Activated CD4-positive, alpha-beta T cell treated with anti-CD3 and anti-CD28 coated beads for 36 hours (primary cell): ENCODE measurements at places on chromosomes 16 and 17. TPM values are rescaled to one million over a fixed set of nuclear protein-coding genes. Genes with fewer than 3 reads are reported as not detected.
A peak's percentile ranks its signal among the peaks of the same experiment; 100 is the strongest.

DNA sequence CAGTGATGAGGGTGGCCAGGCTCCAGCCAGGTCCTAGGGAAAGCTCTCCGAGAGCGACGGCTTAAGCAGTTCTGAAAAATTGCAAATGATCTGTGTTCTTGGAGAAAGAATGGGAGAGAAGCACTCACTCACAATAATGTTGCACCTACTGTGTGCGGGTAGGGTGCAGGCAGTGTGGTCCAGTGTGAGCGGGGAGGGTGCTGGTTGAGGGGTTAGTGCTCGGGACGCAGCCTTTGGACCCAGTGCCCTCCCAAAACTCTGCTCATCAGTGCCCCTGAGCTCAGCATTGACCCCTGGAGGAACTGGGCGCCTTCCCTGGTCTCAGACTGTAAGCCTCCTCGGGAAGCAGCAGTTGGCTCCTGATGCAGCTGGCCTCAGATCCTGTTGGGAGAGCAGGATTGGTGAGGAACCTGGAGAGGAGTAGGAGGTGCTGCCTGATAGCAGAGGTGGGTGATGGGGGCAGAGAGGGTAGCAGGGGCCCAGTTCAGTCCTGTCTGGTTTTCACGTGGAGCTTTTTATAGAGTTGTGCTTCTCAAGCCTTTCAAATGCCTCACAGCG is 23.6 kb upstream of the ZNF750 start:
- no peak for DNase-seq

- no peak for DNase-seq
Observed at GRCh38 chr16:66254751-66255150, 111.7 kb upstream of the CDH5 start.

- no peak for DNase-seq
Observed at GRCh38 chr17:8095361-8095760, 7.8 kb upstream of the ALOX12B start.

- no peak for DNase-seq
Observed at GRCh38 chr17:58205936-58206335, 13.1 kb downstream of the MKS1 start.

GRCh38 chr17:78268951-78269905 is 37.8 kb downstream of the TMEM235 start:
- no peak for DNase-seq

DNA sequence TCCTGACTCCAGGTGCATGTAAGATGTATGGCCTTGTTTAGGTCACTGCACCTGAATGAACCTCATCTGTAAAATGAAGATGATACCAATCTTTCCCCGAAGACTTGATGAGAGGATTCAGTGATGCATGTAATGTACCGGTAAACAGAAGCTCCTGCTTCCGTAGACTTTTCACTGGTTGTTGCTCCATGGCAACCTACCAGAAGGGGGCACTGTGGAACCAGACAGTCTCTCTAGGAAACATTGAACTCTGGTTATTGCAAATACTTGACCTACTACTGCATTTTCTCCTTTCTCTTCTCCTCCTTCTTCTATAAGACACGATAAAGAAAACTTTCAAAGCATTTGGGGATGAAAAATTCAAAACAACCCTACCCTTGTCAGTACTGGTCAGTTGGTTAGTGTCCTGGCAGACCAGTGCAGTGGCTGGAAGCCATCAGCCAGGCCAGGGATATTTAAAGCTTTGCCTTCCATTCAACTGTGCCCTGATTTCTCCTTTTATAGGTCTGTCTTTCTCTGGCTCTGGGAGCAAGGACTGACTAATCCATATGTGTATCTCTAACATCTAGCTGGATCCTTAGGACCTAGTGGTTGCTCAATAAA is 667.4 kb upstream of the SALL1 start:
- DNase-seq, result peak; percentile 54

DNA sequence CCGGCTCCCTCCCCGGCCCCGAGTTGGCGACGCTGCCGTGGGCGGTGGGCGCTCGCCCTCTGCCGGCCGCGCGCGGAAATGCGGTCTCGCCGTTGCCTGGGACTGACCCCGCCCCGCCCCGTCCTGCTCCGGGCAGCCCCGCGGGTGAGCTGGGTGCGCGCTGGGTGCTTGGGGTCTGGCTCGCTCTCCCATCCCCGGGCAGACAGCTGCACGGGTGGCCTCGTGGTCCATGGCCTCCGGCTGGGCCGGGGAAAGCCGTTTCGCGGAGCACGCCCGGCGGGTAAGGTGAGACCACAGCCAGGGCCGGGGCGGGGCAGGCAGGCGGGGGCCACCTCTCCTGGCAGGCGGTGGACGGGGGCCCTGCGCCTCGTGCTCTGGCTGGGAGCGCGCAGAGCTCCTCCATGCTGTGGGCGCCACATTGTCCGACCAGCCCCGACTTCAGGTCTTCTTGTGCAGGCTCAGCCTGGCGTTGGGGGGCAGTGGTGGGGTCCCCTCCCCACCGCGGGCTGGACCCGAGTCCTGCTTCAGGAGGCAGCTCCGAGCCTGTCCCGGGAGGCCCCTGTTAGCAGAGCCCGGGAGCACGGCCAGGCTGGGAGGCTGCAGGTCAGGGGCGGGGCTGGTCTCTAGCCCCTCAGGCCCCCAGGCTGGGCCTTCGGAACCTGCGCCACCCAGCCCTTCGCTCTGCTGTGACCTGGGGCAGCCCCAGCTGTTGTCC is 7.0 kb upstream of the C1QTNF8 start:
- DNase-seq, result peak; percentile 82

The DNAI2 gene
- total RNA-seq, result 0.14 TPM

DNA sequence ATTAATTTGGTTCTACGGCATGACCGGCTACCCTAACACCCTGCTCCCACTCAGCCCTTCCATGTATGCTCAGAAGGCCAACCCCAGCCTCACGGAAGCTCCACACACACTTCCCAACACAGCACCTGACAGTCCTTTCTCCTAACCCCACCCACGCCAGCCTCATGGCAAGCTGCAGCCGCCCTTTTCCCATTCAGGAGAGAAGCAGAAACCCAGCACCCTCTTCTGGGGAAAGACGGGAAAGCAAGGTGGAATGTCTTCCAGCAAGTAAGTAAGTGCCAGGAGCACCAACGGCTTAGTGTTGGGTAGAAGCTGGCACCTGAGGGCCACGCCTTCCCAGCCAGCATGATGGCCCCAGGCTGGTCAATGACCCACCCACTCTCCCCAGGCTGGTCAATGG is 32.1 kb downstream of the ABR start:
- no peak for DNase-seq

- DNase-seq, result no peak
Observed at GRCh38 chr17:41186872-41187271, 2.2 kb upstream of the KRTAP4-1 start.

GRCh38 chr16:81699596-81699995 is 79.5 kb upstream of the PLCG2 start:
- DNase-seq, result no peak

The ADAMTS18 gene
- not detected for total RNA-seq

- no peak for DNase-seq
Observed at GRCh38 chr17:82086941-82087906, 10.8 kb downstream of the FASN start.

The KRTAP2-2 gene
- total RNA-seq, result not detected

DNA sequence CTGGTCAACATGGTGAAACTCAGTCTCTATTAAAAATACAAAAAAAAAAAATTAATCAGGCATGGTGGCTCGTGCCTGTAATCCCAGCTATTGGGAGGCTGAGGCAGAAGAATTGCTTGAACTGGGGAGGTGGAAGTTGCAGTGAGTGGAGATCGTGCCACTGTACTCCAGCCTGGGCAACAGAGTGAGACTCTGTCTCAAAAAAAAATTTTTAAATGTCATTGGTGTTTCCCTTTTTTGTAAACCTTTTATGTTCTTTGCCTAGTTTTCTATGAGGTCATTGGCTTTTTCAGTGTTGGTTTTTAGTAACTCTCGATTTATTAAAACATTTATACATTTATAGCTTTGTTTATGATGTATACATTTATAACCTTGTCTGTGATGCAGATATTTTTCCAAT is 18.2 kb downstream of the NLRC5 start:
- no peak for DNase-seq

The KRTAP9-8 gene
- not detected for total RNA-seq

The CCT6B gene
- 0.95 TPM for total RNA-seq

The ENDOV gene
- 12.3 TPM for total RNA-seq

DNA sequence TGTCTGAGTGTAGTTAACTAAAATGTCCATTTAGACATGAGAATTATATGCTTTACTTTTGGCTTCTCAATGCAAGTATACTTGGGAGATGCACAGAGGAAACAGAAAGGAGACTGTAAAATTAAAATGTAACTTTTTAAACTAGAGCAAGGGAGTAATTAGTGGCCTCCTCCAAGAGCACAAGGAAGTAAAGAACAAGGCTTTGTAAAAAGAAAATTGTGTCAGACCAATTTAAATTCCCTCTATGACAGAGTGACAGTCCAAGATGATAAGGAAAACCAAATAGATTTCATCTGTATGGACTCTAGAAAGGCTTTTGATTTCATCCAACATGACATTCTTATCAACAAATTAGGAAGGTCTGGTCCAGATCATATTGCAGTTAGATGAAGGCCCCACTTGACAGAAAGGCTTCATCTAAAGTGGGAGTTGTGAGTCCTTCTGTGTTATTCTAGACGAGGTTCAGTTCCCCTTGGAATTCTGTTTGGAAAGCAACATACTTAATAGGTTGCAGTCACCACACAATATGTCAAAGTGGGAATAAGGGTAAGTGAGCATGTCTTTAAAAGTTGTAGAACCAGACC is 6.5 kb upstream of the CAPNS2 start:
- no peak for DNase-seq

GRCh38 chr16:78310196-78310595 is 210.7 kb downstream of the WWOX start:
- DNase-seq, result no peak

The RSAD1 gene
- 29.0 TPM for total RNA-seq

- no peak for DNase-seq
Observed at GRCh38 chr17:75013092-75013559, 656 bp downstream of the MRPL58 start.

DNA sequence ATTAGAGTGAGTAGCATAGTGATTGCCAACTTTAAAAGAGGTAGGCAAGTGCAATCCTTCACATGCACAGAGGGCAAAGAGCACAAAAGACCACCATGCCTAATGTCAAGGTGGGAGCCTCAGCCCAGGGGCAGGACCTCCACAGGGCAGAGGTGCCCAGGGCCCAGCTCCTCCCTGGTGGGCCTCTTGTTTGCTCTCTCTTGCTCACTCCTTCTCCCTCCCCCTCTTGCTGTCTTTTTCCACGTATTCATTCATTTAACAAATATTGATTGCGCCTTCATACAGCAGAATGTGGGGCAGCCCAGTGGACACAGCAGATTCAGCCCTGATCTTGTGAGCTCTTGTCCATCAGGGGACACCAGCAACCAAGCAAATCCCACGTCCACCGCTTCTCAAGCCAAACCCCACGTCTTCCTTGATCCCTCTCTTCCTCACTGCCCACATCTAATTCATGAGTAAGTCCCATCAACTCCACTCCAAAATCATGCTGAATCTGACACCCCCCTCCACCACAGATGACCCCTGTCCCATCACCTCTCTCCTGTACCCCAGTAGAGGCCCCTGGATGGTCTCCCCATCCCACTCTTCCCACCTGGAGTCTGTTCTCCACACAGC is 44.1 kb upstream of the RPL38 start:
- DNase-seq, result no peak

DNA sequence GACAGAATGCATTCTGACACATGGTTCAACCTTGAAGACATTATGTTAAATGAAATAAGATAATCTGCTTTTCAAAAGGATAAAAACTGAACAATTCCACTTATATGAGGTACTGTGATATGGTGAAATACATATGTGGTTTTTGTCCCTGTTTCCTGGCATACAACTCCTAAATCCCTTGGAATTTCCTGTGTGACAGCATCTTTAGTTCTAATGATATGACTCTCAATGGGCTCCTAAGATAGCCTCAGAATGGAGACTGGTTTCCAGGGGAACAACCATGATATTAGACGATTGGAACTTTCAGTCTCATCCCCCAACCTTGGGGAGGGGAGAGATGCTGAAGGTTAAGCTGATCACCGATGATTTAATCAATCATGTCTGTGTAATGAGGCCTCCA is 37.7 kb upstream of the PHLPP2 start:
- no peak for DNase-seq
